ENCODE measurements at places on chromosomes 11 and 22. TPM values are rescaled to one million over a fixed set of nuclear protein-coding genes. Genes with fewer than 3 reads are reported as not detected.
A peak's percentile ranks its signal among the peaks of the same experiment; 100 is the strongest.

OR2AG1 gene
- not detected for total RNA-seq

SIPA1 gene
- 82.8 TPM for total RNA-seq

MEI1 gene
- 3.4 TPM for total RNA-seq

DDX25 gene
- 0.14 TPM for total RNA-seq

GTSE1 gene
- 2.3 TPM for total RNA-seq

ATL3 gene
- total RNA-seq: 50.7 TPM

PTPRCAP gene
- 13.7 TPM for total RNA-seq

GRCh38 chr11:122170815-122171475 lies 54.9 kb upstream of the BLID start:
- no peak overlapping the region for H3K27ac ChIP-seq
- no peak overlapping the region for H3K4me3 ChIP-seq
- H3K4me1 ChIP-seq: no peaks in the 10 kb centered on the region
- no peaks in the 10 kb centered on the region for H3K27me3 ChIP-seq

- no peak overlapping the region for H3K4me3 ChIP-seq
- no peak overlapping the region for H3K27ac ChIP-seq
- no peaks in the 10 kb centered on the region for H3K36me3 ChIP-seq
- no peaks in the 10 kb centered on the region for H3K27me3 ChIP-seq
- DNase-seq: no peak
- H3K4me1 ChIP-seq: no peaks in the 10 kb centered on the region
These were observed 20.4 kb downstream of the PSMD13 start for GRCh38 chr11:256952-257737.

DNA sequence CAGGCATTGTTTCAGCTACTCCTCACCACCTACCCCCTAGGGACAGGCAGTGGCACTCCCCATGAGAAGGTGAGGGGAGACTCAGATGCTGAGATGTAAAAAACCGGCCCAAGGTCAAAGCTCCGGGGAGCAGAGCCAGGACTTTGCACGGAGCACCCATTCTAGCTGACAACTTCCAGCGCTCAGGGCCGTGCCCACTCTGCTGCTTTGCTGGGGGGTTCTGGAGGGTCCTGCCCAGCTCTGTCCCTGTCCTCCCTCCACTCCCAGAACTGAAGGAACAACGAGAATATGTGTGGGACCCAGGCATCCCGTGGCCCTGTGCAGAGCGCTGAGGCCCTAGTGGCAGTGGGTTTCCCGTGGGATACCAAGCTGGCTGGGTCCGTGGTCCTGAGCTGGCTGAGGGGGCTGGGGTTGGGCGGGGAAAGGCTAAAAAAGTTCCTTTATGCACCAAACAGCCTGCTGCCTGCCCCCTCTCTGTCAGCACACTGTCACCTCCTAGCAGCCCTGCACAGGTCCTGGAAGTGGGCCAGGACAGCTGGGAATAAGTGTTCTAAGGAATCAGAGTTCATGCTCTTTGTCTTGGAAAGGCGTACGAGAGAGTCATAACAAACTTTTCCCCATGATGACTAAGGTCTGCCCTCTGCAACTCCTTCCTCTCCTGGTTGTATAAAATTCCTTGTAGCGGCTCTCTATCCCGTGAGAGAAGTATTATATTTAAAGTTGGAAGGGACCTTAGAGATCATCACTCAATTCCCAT lies 1.9 kb downstream of the MS4A10 start:
- no peak overlapping the region for H3K27ac ChIP-seq
- H3K4me3 ChIP-seq: no peak overlapping the region
- H3K4me1 ChIP-seq: no peaks in the 10 kb centered on the region
- peak; percentile 61 for DNase-seq
- no peaks in the 10 kb centered on the region for H3K27me3 ChIP-seq

- H3K36me3 ChIP-seq: no peaks in the 10 kb centered on the region
- peaks cover 12% of the 10 kb centered on the region for H3K27me3 ChIP-seq
- no peaks in the 10 kb centered on the region for H3K4me1 ChIP-seq
- H3K4me3 ChIP-seq: no peak overlapping the region
- no peak overlapping the region for H3K27ac ChIP-seq
- peak; percentile 38 for DNase-seq
These were observed 4.8 kb upstream of the ELFN2 start for GRCh38 chr22:37431801-37432707.

DNA sequence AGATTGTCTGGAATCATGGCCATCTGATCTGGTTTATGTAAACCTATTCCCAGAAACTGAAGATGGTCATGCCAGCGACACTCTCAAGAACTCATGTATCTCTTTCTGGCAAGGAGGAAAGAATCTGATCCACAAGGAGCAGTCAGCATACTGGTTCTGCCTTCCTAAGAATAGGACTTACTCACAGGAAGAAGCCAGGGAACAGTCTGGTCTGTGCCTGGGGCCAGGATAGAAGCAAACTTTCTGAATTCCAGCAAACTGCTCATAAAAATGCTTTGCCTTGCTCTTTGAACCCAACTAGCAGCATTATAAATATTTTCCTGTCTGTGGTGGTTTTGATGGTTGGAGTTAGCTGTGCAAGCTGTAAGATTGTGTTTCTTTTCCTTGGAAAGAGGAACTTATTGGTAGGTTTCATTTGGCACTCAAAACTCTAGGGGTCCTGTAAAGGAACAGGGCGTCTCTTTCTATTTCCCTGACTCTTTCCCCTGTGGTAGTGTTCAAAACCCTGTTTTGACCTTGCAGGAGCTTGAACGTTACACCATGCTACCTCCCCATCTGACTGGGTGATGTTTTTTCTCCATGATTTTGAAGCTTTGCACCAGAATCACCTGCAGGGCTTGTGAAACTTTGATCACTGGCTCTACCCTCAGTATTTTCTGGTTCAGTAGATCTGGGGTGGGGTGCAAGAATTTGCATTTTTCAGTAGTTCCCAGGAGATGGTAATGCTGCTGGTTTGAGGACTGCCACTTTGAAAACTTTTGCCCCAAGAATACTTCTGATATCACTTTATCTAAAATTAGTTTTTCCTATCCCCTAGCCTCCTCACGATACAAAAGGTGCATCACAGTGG lies 627.8 kb upstream of the ANO5 start:
- no peaks in the 10 kb centered on the region for H3K36me3 ChIP-seq
- no peak overlapping the region for H3K4me3 ChIP-seq
- no peaks in the 10 kb centered on the region for H3K27me3 ChIP-seq
- DNase-seq: no peak
- H3K27ac ChIP-seq: no peak overlapping the region

- no peak overlapping the region for H3K27ac ChIP-seq
- H3K27me3 ChIP-seq: no peaks in the 10 kb centered on the region
- DNase-seq: no peak
- H3K4me1 ChIP-seq: peaks cover 2% of the 10 kb centered on the region
These were observed 52.3 kb upstream of the FDX1 start for GRCh38 chr11:110377434-110377833.

GRCh38 chr11:89361734-89362133 lies 129.4 kb downstream of the NOX4 start:
- no peaks in the 10 kb centered on the region for H3K36me3 ChIP-seq
- no peaks in the 10 kb centered on the region for H3K27me3 ChIP-seq
- DNase-seq: no peak
- H3K4me1 ChIP-seq: no peaks in the 10 kb centered on the region
- H3K4me3 ChIP-seq: no peak overlapping the region

DNA sequence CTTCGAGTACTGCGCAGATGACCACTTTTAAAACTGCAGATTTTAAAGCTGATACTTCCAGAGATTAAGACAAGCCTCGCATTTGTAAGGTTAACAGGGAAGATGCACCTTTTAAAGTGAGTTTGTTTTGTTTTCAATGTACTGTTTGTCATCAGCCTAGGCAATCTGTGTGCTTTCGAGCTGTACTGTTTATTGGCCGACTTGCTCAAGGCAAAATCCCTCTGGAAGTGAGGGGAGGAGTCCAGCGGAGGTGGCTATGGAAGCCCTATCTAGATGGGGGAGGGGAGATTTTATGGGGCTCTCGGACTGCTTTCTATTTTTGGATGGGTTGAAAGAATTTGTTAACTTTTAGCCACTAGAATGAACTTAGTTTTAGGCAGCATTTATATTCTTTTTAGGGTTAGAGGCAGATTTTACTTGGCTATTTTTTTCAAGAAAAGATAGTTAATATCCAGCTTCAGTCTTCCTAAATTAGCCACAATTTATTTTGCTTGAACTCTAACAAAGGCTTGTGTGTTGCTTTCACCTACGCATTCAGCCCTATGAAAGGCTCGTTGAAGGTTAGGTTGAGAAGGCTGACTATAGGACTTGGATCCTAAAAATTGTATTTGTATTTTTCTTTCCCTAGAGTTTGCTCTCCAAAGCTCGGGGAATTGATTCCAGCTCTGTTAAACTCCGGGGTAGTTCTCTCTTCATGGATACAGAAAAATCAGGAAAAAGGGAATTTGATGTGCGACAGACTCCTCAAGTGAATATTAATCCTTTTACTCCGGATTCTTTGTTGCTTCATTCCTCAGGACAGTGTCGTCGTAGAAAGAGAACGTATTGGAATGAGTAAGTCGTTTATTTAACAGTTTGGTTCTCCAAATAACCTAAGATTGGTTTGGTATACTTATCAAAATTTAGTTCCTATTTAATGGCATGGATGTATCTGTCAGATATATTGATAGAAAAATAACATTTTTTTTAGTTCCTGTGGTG lies 2.1 kb downstream of the WEE1 start:
- H3K4me1 ChIP-seq: peaks cover 3% of the 10 kb centered on the region
- no peaks in the 10 kb centered on the region for H3K27me3 ChIP-seq
- peak overlapping the region; percentile 98 for H3K27ac ChIP-seq
- peaks cover 9% of the 10 kb centered on the region for H3K36me3 ChIP-seq
- peak overlapping the region; percentile 65 for H3K4me3 ChIP-seq

DNA sequence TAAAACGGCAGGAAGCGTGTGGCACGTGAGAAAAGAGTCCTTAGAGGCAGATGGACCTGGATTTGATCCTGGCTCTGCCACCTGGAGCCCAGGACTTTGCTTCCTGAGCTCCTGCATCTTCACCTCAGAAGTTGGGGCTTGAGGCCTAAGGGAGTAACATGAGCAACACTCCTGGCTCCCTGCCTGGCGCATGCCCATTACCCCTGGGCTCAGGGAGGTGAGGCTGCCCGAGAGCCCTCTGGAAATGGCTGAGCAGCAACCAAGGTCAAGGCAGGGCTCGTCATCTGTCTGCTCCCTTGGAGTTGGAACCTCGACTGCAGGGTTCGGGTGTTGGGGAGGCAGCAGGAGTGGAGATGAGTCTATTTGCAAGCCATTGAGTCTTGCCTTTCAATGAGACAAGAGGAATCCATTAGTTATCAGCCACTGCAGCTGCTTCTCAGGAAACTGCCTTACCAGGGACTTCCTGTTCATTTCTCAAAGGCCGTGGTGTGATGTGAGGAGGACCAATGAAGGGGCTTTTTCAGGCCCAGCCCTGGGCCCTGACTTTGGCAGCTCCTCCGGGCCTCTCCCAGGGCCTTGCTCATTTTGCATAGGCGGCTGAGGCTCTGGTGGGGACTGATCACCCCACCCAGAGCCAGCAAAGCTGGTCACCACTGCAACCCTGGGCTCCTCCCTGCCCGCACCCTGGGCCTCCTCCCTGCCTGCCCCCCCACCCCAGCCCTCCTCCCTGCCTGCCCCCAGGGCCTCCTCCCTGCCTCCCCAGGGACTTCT lies 6.4 kb downstream of the FADS2 start:
- peak overlapping the region; percentile 56 for H3K27ac ChIP-seq
- H3K27me3 ChIP-seq: no peaks in the 10 kb centered on the region
- DNase-seq: peak; percentile 79
- peaks cover 12% of the 10 kb centered on the region for H3K4me1 ChIP-seq

DNA sequence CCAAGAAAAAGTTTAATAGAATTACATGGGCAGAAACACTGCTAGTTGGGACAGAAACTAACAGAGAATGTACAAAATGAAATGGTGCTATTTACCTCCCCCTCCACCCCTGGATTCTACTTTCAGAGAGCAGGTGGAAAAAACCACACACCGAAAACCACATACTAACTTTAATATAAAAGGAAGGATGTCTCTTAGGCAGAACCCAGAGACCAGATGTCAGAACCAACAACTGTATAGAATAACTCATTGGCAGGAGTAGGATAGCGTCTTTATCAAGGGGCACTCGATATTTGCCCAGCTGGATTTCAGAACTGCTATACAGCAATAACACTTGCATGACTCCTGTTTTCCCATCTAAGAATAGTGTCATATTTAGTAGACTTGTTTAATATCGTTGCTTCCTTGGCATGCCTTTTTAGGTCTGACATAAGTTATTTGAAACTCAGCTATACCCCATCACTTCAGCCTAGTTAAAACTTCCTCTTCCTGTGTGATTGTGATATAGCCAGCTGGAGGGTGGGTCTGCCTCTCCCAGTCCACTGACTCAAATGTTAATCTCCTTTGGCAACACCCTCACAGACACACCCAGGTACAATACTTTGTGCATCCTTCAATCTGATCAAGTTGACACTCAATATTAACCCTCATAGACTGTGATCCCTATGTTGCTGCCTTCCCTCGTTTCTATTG lies 1.2 kb downstream of the SLC22A25 start:
- no peak overlapping the region for H3K4me3 ChIP-seq
- no peaks in the 10 kb centered on the region for H3K27me3 ChIP-seq
- no peak overlapping the region for H3K27ac ChIP-seq

DNA sequence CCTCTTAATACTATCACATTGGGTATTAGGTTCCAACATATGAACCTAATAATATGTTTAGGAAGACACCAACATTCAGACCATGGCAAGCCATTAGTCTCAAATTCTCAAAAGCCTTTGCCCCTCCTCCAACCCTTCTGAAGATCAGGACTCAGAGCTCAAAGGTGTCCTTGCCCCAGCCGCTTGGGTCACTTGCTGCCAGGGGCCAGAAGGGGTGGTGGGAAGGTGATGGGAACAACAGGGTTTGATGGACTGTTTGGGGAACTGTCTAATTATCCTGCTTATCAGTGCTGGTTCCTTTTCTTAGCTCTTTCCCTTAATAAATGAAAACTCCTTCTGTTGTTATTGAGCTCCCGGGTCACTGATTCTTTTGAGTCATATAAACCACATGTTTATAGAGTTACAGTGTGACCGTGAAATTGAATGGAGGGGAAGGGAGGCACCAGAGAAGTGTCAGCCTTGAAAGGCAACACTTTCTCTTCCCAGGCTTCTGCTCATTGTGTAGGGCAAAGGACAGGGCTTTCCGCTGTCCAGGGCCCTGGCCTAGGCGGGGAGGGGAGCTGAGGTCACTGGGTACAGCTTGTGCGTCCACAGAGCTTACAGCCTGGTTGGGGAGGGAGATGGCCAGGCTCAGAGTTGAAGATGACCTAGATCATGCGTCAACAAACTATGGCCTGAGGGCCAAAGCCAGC lies 105.1 kb downstream of the FBXO7 start:
- H3K36me3 ChIP-seq: no peaks in the 10 kb centered on the region
- no peak overlapping the region for H3K4me3 ChIP-seq
- H3K27me3 ChIP-seq: no peaks in the 10 kb centered on the region
- DNase-seq: no peak
- H3K4me1 ChIP-seq: peaks cover 31% of the 10 kb centered on the region

All from lung (tissue), 17 donors.